NCI-H187 (cell line): ENCODE measurements at places on chromosomes 11 and 22.

DNA sequence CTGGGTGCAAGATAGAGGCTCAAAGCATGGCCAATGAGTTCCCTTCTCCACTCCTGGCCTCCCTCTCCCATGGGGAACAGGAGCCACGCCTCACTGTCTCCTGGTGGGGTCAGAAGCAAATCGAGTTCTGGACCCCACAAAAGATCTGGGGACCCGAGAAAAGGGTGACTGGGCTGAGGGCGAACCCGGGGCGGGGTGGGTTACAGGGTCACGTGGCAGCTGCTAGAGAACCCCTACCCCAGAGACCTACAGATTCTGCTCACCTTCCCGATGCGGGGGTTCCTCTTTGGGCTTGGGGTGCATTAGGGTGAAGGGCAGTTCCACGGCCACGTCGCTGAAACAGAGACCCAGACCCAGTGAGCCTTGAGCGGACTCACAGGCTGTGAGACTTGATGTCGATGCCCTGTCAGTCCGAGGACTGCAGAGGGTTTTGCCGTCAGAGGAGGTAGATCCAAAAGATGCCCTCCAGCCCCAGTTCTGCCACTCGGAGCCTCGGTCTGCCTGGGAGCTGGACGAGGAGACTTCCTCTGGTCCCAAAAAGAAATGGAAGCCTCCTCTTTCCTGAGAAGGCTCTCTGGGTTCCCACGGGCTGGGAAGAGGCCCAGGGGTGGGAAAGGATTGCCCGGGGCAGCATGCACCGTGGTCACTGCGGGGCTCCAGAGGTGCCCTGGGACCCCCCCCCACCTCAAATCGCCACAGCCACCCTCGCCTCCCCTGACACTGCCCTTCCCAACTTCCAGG lies 28.2 kb downstream of the TPBGL start:
- no peak for DNase-seq

- DNase-seq: no peak
Measured at GRCh38 chr11:16295592-16295991, 60.8 kb downstream of the SOX6 start.

- no peak for DNase-seq
Measured at GRCh38 chr11:72069200-72069599, 11.1 kb downstream of the NUMA1 start.

- no peak for DNase-seq
Measured at GRCh38 chr22:37905534-37906363, at the start of gene MICALL1. MICALL1 (plus strand) TSS chr22:37906297; CDS start chr22:37906423, 126 bp downstream.

DNA sequence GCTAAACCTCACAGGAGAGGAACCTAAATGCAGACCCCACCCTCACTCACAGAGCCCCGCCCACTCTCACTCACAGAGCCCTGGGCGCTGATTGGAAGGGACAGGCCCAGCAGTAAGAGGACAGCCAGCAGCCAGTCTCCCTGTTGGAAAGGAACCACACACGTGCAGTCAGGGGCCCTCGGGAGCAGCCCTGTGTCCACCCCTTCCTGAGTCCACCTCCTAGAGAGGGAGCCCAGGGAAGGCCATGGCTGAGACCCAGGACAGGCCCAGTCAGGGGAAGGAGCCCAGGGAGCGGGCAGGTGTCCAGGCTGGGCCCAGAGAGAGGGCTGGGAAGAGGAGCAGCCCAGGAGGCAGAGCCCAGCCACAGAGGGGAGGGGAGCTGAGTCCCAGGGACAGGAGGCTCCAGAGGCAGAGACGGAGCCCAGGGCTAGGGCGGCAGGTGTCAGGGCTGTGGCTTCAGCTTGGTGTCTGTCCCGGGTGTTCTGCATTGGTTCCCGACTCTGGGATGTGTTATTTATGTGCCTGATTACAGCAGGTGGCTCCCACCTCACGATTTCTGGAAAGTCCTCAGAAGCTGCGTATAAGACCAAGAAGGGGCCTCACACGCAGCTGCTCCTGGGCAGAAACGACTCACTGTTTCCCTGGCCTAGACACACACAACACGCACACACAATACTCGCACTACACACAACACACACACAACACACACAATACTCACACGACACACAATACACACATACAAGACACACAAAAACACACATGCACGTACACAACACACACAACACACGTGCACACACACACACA lies 9.0 kb upstream of the APOBEC3H start:
- DNase-seq: no peak

- DNase-seq: no peak
Measured at GRCh38 chr11:47667135-47667534, 24.8 kb upstream of the MTCH2 start.

DNA sequence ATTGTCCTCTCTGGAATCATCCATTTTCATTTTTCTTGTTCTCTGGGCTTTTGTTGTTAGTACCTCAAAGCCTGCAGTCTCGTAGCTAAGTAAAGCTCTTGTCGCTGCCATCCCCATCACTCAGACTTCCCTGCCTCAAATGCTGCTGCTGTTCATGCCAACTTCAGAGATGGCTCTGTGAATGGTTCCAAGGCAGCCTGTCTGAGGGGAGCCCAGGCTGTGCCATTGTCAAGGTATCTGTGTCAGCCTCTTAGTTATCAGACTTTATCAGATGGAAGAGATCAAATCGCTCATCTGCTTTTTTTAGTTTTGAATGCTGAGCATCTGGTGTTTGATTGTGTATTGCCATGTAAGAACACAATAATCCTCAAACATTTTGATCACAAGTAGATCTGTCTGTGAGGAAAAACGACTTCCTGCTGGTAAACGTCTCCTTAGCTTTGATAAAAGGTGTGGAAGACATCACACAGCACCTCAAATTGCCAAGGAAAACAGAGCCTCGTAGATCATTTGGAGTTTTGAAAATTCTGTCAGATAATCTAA lies 304.2 kb upstream of the ZC3H12C start:
- DNase-seq: no peak

DNA sequence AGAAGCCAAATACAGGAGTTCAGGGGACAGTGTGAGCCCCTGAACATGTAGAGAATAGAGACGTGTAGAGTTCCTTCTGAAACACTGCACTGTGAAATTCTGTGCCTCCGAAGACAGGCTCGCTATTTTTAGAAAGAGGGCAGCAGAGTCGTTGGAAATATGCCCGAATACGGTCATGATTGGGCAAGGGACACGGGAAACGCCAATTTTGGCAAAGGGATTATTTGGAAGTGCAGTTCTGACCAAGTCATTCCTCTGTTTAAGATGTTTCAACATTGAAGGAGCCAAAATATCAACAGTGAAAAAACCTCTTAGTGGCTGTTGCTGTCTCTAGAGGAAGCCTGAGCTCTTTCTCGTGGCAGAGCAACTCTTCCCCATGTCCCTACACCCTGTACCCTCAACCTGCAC lies 9.5 kb upstream of the CBX6 start:
- no peak for DNase-seq

GRCh38 chr11:95592471-95592870 lies 197.1 kb downstream of the FAM76B start:
- no peak for DNase-seq

- peak; percentile 39 for DNase-seq
Measured at GRCh38 chr11:26204101-26204500, 127.8 kb upstream of the ANO3 start.

DNA sequence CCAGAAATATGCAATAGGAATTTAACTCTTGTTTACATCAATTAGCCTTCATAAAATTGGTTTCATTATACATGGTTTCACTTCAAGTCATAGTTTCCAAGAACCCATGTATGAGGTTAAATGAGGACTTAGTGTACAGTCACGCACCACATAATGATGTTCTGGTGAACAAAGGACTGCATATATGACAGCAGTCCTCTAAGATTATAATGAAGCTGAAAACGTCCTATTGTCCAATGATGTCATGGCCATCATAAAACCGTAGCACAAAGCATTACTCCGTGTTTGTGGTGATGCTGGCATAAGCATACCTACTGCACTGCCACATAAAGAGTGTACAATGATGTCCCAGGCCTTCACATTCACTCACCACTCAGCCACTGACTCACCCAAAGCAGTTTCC lies 31.1 kb downstream of the SMCO4 start:
- DNase-seq: no peak

DNA sequence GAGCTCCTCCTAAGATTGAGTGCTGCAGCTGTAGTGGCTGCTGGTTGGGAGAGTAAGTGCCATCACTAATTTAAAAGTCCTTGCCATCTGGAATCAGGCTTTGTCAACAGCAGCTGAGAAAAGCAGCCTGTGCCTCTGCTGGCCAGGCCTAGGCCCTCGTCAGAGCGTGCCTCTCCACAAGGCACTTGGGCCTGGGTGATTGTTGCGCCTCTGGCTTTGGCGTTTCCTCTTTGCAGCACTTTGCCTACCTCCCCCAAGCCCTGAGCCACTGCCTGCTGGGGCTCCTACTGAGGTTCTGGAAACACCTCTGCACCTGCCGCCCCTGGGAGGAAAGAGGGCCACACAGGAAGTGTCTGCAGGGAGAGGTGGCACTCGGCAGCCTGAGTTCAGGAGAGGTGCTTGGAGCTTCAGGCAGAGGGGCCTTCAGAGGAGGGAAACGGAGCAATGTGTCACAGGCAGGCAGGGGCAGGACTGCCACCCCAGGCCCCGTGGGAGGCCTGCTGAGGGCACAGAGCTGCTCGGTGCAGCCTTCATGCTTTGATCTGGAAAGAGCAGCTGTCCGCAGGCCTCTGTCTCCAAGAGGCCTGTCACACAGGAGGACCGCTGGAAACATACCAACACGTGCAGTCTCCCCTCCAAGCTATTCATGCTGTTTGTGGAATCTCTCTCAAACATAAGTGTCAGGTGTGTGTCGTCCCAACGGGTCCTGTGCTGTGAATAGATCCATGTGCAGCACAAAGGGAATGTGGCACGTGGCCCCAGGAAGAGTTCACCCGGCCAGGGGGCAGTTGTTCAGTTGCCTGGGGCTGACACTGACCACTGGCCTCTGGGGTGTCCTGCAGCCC lies 61.5 kb upstream of the EMID1 start:
- peak; percentile 25 for DNase-seq

DNA sequence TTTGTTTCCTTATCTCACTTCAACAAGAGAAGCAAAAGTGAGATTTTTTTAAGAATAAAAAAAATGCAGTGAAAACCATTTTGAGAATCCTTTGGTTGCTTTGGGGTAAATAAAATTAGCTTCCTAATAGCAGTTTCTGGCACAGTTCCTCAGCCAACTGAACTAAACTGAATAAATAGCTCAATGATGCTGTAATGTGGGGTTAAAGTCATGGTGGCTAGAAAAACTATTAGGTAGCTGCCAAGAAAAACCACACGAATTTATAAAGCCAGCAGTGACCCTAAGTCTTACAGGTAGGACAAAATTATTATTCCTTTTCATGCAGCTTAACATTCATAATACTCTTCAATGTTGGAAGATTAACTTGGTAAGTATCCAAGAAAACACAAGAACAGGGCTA lies 142.4 kb downstream of the APIP start:
- DNase-seq: no peak

- DNase-seq: no peak
Measured at GRCh38 chr11:95365348-95365747, 134.3 kb upstream of the SESN3 start.

GRCh38 chr22:20611418-20611817 lies 104.0 kb downstream of the MED15 start:
- no peak for DNase-seq
